Glutamatergic neuron (in vitro differentiated cells): ENCODE measurements at places on chromosomes 6 and 20. TPM values are rescaled to one million over a fixed set of nuclear protein-coding genes. Genes with fewer than 3 reads are reported as not detected.

DNA sequence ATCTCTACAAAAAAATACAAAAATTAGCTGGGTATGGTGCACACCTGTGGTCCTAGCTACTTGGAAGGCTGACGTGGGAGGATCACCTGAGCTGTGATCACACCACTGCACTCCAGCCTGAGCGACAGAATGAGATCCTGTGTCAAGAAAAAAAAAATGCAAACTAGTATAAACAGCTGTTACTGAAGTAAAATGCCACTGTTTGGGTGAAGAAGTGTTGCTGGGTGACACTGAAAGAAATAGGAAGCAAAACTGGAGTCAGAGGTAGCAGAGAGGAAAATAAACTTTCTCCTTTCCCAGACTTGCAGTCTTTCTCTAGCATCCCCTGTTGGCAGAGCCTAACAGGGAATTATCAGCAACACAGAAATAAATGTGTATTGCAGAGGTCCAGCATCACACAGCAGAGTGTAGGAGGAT, 241.2 kb upstream of the PREP start:
- DNase-seq: no peak
- no peak overlapping the region for H3K27ac ChIP-seq
- no peaks in the 10 kb centered on the region for H3K36me3 ChIP-seq
- no peaks in the 10 kb centered on the region for H3K27me3 ChIP-seq
- H3K4me1 ChIP-seq: no peaks in the 10 kb centered on the region

DNA sequence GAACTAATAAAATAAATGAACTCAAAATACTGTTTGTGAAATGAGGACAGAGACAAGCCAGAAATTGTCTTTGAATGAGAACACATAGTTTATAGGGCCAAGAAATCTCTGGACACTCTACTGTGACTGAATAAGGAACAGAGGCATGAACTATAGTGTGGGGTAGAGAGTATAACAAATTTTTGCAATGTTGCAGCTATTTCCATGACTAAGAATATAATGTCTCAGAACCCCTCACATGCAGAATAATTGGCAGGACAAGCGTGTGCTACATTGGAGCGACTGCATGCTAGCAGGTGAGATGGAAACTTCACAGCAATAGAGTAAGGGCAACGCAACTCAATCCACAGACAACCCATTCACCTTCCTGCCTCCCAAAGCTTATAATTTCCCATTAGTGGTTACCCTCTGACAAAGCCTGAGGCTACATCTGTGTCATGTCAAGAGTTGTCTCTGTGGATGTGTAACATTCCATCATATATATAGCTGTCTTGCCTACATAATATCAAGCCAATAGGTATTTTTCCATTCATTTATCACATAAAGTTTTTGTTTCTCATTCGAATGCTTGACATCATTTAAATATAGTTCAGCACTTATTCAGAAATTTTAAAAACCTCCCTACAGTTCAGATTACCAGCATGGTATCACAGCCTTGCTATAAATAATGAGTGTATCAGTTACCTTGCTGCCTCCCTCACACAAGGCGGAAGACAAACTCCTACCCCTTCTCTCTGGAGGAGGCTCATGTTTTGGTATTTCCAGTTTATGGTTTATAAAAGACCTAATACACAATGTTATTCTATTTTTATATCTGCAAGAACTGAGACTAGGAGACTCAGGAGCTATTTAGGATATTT, 47.9 kb upstream of the ECHDC1 start:
- H3K27ac ChIP-seq: no peak overlapping the region
- no peaks in the 10 kb centered on the region for H3K4me1 ChIP-seq
- no peaks in the 10 kb centered on the region for H3K36me3 ChIP-seq

DNA sequence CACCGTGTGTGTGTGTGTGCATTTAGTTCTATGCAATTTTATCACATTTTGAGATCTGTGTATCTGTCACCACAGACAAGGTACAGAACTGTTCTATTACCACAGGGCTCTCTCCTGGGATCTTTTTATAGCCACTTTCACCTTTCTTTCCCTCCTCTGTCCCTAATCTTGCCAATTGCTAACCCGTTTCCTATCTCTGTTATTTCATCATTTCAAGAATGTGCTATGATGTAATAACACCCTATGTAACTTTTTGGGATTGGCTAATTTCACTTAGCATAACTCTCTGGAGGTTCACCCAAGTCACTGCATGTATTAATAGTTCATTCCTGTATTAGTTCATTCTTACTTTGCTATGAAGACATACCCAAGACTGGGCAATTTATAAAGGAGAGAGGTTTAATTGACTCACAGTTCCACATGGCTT, 657.7 kb downstream of the QKI start:
- H3K36me3 ChIP-seq: no peaks in the 10 kb centered on the region
- H3K27me3 ChIP-seq: peaks cover 2% of the 10 kb centered on the region
- DNase-seq: no peak
- H3K27ac ChIP-seq: no peak overlapping the region
- H3K4me1 ChIP-seq: no peaks in the 10 kb centered on the region

FNDC11 gene
- total RNA-seq: 9.3 TPM
